Kidney epithelial cell (primary cell): ENCODE measurements at places on chromosomes 13 and 19. TPM values are rescaled to one million over a fixed set of nuclear protein-coding genes. Genes with fewer than 3 reads are reported as not detected.

Gene SMIM44
- total RNA-seq = 0.62 and 1.2 TPM in 2 replicates

Gene ZNF486
- 20.1 and 24.6 TPM in 2 replicates for total RNA-seq

Gene ARHGAP33
- 2.8 and 3.5 TPM in 2 replicates for total RNA-seq

Gene VSTM1
- not detected in 2 replicates for total RNA-seq

Gene TYROBP
- total RNA-seq = 1.1 TPM in 1 of 2 replicates, not detected in the other

Gene BIVM
- total RNA-seq = 16.6 and 31.0 TPM in 2 replicates

Gene PRODH2
- not detected in 2 replicates for total RNA-seq

Gene CADM4
- 21.9 and 25.9 TPM in 2 replicates for total RNA-seq

Gene COMMD6
- 60.9 and 155 TPM in 2 replicates for total RNA-seq

Gene CEACAM4
- total RNA-seq = not detected in 2 replicates

Gene DGKH
- total RNA-seq = 17.2 and 17.9 TPM in 2 replicates

Gene PRTN3
- not detected in 2 replicates for total RNA-seq

Gene KANK2
- total RNA-seq = 42.9 and 50.6 TPM in 2 replicates

Gene ZNF578
- 3.8 and 4.0 TPM in 2 replicates for total RNA-seq

- DNase-seq = no peak
These were observed 15.8 kb downstream of the TMED1 start for GRCh38 chr19:10820173-10820572.

- DNase-seq = no peak
These were observed 523.4 kb downstream of the FGF9 start for GRCh38 chr13:22194106-22194805.

DNA sequence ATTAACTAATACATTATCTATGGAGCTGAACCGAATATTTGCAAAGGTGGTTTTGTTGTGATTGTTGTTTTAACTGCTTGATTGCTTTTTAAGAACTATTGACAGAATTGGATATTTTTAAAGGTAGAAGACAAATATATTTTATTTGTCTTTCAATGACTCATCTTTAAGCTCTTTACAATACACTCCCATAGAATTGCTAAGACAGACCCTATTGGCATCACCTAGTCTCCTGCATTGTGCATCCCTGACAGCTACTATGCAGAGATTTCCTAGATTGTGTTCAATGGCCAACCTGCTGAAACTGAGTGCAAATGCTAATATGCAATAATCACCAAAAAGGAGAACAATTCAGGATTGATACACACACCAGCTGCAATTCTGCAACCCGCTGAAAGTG lies 19.7 kb upstream of the SCEL start:
- DNase-seq = no peak

GRCh38 chr19:32357720-32358119 lies 12.3 kb downstream of the ZNF507 start:
- DNase-seq = no peak

DNA sequence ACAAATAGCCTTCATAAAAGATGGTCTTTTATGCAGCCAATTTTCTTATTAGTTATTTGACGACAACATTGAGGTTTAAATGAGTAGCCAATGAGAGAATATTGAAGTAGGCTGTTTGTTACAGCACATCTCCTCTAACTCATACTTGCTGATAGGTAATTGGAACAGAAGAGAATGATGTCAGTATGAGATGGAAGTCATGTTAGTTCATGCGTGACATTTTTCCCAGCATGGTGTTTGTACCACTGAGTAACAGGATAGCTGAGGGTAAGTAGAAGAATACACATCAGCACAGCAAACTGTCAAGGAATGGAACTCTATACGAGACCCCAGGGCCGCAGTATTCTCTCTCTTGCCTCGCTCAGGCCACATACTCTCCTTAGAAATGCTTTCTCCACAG lies 37.2 kb downstream of the COL4A2 start:
- no peak for DNase-seq

DNA sequence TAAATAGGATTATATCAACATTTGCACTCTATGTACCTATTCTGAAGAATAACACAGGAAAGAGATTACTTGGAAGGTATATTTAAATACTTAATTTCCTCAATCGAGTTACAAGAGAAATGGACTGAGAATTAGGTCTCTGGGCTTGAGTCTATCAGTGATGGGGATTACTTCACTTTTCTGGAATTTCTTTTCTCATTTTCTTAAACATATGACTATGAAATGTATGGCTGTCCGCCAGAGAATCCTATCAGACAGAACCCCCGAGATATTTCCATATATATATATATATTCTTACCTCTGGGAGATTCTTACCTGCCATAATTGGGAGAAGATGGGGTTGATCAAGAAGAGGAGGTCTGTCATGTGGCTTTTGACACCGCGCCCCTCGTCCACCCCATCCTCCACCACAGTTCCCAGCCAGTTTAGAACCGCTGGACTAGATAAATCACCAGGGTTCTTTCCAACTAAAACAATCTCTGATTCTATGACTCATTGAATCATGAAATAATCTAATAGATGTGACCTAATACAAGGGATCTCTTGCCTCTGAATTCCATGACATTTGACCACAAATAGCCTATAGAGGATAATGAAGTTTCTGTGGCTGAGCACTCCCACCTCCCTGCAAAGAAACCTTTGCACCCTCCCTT lies 231.3 kb downstream of the TBC1D4 start:
- no peak for DNase-seq

DNA sequence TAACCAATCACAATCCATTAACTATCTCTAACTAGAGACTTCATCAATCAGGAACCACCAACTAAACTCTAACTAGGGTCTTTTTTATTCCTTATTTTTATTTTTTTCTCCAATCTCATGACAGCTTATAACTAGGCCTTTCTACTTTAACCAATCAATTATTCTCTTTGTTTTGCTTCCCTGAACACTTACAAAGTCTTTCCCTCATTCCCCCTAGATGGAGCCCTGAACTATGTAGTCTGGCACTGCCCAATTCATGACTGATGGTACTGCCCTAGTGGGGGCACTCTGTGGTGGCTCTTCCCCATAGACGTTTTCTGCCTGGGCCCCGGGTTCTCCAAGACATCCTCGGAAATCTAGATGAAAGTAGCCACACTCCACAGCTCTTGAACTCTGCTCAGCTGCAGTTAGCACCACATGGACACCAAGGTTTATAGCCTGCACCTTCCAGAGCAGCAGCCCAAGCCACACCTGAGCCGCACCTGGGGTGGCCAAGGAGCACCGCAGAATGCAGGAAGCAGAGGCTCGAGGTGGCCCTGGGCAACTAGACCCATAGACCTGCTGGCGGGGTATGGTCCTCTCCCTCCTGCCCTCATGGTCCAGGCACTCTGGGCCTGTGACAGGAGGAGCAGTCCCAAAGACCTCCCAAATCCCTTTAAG lies 6.6 kb downstream of the ATP7B start:
- no peak for DNase-seq

- DNase-seq = no peak
These were observed 563.0 kb upstream of the SPRY2 start for GRCh38 chr13:80903911-80904310.

- no peak for DNase-seq
These were observed 24.9 kb downstream of the CEBPA start for GRCh38 chr19:33277434-33277833.

- DNase-seq = no peak
These were observed 14.9 kb downstream of the MAP2K2 start for GRCh38 chr19:4108767-4109625.

DNA sequence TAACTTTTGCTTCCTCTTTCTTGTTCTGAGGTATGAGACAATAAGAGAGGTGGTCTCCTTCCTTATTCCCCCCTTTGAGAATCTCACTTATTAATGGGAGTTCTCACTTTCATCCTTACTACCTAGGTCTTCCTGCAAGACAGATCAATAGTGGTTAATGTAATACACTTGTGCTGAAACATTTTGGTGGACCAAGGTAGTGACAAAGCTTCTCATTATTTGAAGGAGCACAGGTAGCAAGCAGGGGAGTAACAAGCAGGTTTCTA lies 17.9 kb downstream of the ZNF700 start:
- DNase-seq = no peak

- DNase-seq = no peak
These were observed 28.7 kb upstream of the FRY start for GRCh38 chr13:32002873-32003272.

GRCh38 chr19:12042893-12043292 lies 7.4 kb upstream of the ZNF433 start:
- DNase-seq = no peak

DNA sequence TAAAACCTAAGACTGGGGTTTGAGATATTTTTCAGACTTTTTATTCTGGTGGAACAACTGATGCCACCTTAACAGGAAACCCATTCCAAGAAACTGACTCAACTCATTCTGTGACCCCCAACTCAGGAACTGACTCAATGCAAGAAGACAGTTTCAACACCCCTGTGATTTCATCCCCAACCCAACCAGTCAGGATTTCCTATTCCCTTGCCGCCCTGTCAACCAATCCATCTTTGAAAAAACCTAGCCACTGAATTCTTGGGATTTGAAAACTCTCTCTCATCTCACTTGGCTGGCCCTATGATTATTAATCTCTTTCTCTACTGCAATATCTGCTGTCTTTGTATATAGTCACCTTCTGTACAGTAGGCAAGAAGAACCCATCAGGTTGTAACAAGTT lies 1211.9 kb upstream of the ATXN8OS start:
- DNase-seq = no peak

DNA sequence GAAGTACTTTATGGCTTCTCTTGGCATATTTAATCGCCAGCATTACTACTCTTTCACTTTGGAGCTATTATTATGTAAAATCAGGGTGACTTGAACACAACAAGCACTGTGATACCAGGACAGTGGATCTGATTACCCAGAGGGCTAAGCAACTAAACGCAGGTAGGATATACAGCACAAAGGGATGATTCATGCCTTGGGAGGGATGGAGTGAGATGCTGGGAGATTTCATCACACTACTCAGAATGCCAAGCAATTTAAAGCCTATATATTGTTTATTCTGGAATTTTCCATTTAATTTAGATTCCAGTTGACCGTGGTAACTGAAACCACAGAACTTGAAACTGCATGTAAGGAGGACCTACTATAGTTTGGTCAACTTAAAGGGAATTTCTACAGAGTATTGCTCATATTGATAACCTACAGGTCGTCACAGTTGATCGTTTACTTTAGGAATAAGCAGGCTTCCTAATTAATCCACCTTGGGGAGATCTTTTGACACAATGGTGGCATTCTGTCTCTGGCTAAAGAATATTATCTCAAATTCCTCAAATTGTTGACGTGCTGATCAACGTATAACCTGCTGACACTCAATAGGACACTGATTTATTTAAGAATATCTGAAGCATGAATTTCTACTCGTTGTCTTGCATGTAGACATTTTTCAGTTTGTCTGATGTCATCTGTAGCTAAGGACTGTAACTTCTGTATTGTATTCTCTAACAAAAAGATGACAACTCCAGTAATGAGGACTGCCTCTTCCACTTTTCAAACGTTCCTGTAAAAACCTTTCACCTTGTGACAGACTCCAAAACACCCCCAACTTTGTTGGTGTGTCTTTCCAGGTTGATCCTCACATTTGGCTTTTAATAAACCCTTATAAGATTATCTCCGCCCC lies 254.2 kb downstream of the GPC5 start:
- DNase-seq = no peak

DNA sequence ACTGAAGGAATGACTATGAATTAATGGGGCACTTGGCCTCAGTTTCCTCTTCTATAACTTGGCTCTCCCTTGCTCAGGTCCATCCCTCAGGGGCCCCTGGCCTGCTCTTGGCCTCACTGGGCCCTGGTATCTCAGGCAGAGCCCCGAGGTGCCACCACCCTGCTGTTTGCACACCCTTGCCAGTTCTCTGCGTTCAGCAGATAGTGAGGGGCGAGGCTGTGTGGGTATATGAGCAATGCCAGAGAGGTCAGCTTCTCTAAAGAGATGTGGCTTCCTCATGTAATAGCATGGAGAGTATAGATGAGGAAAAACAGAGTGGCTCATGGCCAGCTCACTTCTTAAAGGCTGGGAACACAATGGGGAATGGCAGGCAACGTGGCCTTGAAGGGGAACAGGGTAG lies 76.1 kb downstream of the CYSLTR2 start:
- no peak for DNase-seq

- DNase-seq = no peak
These were observed 89.8 kb upstream of the SOX1 start for GRCh38 chr13:111977179-111977506.

- no peak for DNase-seq
These were observed 26.8 kb upstream of the CEACAM21 start for GRCh38 chr19:41548954-41549688.

GRCh38 chr19:41442473-41443355 lies at the start of gene ERICH4:
Gene ERICH4 (plus strand): TSS chr19:41443156. CDS start chr19:41443170, 14 bp downstream.
- no peak for DNase-seq

- no peak for DNase-seq
These were observed 3.1 kb downstream of the SPC24 start for GRCh38 chr19:11152318-11153062.

DNA sequence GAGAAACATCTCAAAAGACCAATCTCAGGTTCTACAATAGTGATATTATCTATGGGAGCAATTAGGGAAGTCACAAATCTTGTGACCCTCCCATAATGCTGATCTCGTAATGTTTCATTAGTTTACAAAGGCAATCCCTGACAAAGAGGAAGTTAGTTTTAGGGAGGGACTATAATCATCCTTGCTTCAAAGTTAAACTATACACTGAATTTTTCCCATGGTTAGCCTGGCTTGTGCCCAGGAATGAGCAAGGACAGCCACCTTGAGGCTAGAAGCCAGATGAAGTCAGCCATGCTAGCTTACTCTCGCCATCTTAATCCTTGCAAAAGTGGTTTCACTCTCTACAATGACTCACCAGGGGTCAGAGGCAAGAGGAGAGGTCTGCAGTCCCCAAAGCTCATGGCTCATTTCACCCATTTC lies 5.4 kb downstream of the CEACAM3 start:
- no peak for DNase-seq

GRCh38 chr13:48319531-48320398 lies 16.2 kb downstream of the RB1 start:
- DNase-seq = no peak

DNA sequence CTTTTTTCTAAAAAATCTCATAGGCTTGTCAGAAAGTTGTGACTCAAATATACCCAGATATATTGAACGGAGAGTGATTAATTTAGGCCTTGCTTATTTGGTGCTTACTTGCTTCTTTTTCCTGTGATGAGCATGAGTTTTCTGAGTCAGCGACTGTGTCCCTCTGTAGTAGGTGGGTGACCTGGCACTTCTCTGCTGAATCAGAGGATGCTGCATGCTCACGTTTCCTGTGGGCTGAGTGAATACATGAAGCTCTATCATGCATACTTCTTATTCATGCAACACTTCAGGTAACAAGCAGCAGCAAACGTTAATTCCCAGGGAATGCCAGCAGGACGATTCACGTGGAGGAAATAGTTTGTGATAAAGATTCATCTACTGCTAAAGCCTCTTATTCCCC lies 245.0 kb downstream of the KLF5 start:
- peak; percentile 79 for DNase-seq

DNA sequence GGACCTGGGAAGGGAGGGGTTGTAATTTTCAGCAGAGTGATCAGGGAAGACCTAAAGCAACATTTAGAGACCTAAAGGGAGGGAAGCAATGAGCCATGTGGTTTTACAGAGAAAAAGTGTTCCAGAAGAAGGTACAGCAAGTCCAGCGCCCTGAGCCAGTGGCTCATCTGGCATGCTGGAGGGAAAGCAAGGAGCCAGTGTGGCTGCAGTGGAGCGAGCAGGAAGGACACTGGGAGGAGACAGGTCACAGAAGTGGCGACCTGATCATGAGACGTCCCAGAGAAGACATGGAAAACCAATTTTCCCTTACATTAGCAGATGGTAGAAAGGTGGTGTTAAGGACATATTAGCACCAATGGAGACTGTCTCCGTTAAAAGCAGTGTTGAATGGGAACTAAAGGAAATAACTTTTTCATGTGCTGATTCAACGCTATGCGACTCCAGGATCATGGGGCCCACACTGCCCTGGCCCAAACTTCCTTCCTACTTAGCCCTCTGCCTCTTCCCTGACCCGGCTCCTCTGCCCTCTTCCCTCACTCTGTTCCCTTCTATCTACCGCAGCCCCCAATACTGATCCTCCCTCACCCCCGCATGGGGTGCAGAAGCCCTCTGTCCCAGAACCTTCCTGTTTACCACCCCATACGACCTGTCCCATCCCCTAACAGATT lies 5.4 kb downstream of the C19orf47 start:
- DNase-seq = no peak
